ENCODE measurements at places on chromosomes 7 and 10.
A peak's percentile ranks its signal among the peaks of the same experiment; 100 is the strongest.

DNA sequence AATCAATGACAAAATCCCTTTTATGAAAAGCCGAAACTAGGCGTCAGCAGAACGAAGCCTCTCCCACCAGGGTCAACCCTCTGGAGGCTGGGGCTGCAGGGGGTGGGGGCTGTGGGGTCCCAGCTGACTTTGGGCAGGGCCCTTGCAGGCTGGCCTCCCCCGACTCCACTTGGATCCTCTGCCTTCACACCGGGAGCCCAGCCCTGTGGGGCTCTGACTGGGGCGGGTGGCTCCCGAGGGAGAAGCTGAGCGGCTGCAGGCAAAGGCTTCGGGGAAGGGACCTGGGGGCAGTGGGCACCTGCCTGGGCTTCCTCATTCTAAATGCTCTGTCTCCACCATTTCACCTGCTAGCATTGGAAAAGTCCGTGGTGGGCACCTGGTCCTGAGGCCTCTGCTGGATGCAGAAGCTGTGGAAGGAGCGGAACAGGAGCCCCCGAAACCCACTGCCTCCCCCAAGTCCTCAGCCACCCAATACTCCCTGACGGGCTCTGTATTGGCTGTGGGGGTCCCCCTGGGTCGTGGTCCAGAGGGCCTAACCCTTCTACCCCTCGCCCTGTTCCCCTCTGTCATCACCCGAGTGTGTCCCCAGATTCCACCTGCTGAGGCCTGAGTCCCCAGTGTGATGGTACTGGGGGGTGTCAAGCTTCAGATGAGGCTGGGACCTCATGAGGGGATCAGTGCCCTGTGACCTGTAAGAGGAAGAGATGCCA is 108.6 kb downstream of the DNAJB6 start:
- DNase-seq, result peak; percentile 64

DNA sequence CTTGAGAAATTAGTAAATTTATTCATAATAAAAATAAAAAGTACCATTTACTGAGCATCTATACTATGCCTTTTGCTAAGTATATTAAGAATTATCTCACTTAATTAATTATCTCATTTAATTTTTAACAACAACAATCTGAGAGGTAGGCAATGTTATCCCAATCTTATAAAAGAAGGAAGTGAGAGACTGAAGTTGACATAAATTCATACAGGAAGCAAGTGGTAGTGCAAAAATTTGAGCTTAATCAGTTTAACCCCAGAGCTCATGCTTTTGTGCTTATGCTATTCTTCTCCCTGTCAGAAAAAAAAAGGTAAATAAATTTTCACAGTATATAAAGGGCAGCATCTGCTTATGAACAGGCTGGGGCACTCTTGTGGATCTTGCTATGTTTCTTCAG is 2.7 kb upstream of the LIPF start:
- DNase-seq, result no peak

DNA sequence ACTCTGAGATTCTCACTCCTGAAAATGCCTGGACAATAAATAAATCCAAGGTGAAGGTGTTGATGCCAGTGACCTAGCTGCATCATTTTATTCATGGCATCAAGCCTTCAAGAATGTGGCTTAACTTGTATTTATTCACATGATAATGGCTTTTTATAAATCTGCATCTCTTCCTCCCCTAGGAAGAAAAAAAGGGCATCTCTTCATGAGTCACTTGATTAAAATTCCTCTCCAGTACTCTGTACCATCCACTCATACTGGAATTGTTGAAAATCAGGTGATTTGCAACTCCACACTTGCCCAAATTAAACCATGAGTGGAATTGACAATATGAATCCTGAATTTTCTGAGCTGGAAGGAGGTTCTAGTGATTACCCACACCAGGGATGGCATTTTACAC is 30.2 kb downstream of the PTPRE start:
- no peak for DNase-seq

- DNase-seq, result no peak
These were observed 51.7 kb downstream of the BZW2 start for GRCh38 chr7:16697507-16698199.

DNA sequence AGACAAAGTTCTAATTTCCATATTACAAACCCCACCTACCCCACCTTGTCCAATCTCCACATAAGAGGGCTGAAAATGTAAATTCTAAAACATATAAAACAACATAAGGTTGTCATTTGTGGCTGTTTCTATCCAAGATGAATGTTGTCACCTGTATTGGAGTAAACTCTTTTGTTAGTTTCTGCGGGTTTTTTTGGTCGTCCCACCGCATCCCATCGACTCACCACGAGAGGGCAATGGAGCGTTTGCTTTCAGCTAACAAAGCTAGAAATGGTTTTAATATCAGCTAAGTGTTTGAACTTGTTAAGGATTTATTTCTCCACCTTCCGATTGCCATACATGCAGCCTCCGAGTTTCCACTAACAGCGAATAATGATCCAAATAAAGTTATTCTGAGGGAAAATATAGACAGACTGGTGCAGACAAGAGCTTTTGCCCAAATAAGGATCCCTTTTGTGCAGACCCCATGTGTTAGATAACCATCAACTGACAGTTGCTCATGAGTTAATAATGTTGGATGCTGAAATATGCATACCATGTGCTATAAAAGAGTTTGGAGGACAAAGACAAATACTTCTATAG is 137.2 kb downstream of the ARID5B start:
- peak; percentile 67 for DNase-seq

GRCh38 chr10:68172324-68172723 is 59.6 kb downstream of the ATOH7 start:
- no peak for DNase-seq

DNA sequence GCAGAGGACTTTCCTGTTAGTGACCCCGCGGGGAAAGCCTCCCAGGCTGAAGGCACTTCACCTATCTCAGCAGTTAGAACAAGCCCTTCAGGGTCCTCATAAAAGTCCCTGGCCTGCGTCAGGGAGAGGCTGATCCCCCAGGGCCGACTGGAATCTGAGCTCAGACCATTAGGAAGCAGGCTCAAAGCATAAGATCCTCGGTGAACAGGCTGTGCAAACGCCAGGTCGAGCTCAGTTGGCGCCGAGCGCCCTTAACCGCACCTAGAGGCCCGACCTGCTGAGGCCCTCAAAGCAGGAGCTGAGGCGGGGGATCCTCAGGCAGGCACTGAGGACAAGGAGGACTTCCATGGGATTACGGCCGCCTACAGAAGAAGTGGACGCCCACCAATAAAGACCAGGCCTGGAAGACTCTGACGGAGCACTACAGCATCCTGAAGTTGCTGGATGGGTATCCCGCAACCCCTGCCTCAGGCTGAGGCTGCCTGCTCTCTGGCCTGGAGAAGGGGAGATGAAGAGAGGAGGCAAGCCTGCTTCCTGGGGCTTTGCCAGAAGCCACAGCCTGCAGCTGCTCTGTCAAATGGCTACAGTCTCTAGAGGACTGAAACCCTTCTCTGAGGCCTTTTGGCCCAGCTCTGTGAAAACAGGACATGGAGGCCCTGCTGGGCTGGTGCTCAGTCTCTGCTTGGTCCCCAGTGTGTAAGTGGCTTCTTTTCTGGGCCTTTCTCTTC is 29.9 kb downstream of the LIPJ start:
- no peak for DNase-seq

DNA sequence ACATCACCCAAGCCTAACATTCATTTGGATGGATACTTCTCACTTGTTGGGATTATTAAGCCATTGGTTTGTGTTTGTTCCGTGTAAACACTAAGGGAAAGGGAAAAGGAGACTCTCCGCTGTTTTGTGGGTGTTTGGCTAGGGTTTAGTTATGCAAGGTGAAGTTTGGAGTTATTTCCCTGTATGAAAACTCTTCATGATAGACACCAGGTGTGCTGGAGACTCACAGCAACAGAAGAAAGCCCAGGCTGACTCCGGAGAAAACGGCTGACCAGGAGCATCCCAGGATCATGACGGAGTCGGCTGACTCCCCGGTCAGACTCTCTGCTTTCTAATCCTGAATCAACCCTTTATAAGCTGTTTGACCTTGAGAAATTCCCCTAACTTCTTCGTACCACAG is 94.1 kb upstream of the KLF6 start:
- DNase-seq, result no peak

DNA sequence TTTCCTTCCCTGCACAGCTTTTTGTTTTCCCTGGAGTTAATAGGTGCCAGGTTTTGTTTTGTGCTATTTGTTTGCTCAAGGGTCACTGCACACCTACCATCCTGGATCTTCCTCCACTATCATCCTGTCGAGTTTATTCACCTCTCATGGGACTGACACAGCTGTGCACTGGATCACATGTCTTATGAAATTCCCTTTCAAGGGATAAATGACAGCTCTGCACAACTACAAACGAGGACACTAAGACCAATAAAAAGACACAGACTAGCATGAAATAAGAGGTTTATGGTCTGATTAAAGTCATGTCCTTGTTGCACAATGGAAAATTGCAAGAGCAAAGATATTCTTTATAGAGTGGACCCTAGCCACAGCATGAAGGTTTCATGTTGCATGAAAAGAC is 76.7 kb upstream of the SFMBT2 start:
- no peak for DNase-seq

DNA sequence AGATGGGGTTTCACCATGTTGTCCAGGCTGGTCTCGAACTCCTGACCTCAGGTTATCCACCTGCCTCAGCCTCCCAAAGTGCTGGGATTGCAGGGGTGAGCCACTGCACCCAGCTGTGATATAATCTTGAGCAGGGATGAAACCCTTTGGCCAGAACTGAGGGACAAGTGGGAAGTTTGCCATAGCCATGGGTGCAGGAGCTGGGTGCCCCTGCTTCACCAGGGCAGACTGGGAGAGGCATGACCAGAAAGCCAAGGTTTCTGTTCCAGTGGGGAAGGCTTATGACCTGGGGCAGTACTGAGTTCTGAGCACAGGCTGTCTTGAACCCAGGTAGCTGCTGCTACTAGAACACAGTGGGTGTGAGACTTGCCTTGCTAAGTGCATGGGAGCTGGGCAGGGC is 40.5 kb upstream of the CDK13 start:
- no peak for DNase-seq

DNA sequence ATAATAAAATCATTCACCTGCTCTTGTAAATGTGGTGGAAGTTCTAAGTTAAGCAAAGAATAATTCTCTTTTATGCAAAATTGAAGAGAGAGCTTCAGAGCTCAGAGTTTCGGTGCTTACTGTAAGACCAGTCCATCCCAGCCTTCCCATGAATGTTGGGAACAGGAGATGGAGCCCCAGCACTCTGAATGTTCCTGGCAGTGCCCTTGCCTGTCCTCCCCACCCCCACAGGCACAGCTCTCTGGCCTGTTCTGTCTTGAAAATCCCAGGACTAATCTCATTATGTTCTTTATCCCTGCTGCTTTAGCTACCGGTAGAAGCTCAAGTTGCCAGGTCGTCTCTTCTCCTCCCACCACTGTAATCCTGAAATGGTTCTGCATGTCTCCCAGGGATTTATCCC is 29.1 kb upstream of the LHFPL3 start:
- no peak for DNase-seq
